ENCODE measurements at places on chromosomes 1 and 21.
A peak's percentile ranks its signal among the peaks of the same experiment; 100 is the strongest.

DNA sequence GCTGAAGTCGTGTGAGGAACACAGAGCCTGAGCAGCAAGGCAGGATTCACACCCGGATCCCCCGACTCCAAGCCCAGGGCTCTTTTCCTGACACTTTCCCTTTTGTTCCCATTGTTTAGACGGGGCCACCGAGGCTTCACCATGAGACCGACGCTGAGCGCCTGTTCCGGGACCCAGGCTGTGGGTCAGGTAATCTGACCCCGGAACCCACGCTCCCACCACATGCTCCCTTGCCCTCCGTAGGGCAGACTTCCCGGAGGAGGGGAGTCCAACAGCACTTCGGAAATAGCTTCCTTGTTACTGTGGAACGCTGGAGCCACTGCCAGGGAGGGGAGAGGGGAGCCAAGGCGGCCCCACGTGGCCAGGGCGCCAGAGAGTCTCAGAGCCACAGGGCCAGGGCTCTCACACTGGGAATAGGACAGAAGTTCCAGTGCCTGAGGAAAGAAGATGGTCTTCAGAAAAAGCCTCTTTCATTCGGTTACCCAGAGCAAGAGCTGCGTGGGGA lies 18.4 kb downstream of the RUNX3 start:
- DNase-seq, result peak; percentile 57

DNA sequence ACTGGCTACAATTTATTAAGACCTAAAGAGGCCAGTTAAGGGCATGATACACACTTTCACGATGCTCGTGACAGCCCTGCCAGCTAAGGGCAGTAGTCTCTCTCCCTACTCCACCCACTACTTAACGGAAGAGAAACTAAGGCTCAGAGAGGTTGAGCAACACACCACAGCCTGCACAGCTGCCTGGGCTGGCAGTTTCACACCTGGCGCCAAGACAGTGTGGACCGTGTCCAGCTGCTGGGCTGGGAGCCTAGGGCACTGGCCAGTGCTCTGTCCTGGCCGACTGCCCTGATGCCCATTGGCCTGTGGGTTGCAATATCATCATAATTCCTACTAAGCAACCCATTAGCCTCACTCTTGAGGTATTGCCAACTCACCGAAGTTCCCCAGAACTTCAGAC lies 27.6 kb downstream of the TENT5C start:
- no peak for DNase-seq

DNA sequence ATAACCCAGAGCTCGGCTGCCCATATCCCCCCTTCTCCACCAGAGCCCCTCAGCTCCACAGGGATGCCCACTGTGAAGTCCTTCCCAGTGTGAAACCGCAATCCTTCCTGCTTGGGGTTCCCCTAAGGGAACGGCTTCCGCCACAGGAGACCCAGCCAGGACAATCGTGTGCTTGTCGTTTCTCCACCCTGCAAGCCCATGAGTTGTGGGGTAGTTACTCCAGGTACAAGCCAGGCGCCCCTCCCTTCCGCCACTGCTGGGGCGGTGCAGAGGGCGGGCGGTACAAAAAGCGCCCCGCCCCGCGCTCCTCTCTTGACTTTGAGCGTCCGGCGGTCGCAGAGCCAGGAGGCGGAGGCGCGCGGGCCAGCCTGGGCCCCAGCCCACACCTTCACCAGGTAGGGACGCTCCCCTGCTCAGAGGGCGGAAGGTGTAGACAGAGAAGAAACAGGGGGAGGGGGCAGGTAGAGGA lies at the start of gene TINAGL1:
Gene TINAGL1, plus strand, starts transcription at position 315 of the 469 bp plus-strand sequence. CDS start 634 bp downstream, outside the sequence.
- DNase-seq, result no peak

DNA sequence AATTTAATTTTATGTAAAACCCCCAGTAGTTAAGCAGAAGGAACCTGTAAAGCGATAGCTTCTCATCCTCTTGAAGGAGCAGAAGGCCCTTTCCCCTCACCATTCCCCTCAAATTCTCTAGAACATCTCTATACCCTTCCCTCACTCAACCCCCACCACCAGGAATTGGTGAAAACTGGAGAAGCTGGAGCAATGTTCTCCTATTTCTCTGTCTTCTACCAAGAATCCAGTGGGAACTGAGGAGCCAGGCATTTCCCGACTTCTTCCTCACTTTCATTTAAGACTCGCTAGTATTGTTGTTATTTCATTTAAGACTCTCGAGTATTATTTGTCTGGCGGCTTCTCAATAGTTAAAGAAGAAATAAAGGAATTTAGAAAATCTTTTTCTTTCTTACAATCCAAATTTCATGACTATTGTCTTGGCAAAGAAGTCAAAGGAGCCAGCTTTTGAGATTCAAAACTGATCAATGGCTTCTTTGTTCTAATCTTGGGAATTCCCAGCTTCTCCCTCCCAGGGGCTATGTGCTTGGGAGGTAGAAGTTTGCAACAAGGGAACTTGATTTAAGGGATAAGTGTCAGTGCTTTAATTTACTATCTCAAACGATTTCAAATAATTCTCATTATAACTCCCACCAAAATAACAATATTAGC lies 253.3 kb upstream of the ADGRL2 start:
- peak; percentile 34 for DNase-seq

GRCh38 chr1:11434501-11434900 lies 44.5 kb upstream of the DISP3 start:
- DNase-seq, result no peak

DNA sequence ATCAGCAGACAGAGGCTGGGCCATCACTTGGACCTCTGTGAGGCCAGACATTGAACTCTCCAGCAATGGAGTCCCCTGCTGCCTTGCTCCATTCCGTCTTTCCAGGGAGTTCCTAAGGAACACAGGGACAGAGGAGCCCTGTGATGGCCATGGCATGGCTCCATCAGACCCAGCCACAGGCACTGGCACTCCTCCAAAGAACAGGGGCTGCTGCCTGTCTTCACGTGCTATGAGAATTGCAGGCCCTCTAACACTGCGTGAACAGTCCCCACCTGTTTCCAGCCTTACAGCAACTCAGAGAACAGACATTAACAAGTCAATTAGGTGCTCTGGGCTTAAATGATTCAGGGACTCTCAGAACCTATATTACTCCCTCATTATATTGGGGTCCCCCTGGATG lies 140.8 kb downstream of the ASTN1 start:
- no peak for DNase-seq

GRCh38 chr1:32055416-32055815 lies 17.3 kb upstream of the TMEM39B start:
- no peak for DNase-seq

GRCh38 chr1:38919130-38919529 lies 22.5 kb downstream of the RHBDL2 start:
- peak; percentile 9 for DNase-seq

DNA sequence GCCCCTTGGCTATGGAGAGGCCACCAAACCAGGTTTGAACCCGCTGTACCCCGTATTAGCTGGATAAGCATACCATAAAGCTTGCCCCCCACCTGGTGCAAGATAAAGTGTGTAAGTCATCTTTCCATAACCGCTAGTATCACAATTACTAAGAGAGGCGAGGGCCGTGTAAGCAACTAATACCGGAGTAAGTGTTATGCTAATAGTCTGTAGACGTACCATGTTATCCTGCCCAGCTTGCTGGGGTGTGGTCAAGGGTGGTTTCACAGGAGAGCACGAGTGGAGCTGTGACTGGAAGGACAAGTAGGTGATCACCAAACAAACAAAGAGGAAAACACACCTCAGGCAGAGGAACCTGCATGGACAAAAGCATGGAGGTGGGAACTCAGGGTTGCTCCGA lies 3.6 kb upstream of the TNFRSF1B start:
- DNase-seq, result no peak

DNA sequence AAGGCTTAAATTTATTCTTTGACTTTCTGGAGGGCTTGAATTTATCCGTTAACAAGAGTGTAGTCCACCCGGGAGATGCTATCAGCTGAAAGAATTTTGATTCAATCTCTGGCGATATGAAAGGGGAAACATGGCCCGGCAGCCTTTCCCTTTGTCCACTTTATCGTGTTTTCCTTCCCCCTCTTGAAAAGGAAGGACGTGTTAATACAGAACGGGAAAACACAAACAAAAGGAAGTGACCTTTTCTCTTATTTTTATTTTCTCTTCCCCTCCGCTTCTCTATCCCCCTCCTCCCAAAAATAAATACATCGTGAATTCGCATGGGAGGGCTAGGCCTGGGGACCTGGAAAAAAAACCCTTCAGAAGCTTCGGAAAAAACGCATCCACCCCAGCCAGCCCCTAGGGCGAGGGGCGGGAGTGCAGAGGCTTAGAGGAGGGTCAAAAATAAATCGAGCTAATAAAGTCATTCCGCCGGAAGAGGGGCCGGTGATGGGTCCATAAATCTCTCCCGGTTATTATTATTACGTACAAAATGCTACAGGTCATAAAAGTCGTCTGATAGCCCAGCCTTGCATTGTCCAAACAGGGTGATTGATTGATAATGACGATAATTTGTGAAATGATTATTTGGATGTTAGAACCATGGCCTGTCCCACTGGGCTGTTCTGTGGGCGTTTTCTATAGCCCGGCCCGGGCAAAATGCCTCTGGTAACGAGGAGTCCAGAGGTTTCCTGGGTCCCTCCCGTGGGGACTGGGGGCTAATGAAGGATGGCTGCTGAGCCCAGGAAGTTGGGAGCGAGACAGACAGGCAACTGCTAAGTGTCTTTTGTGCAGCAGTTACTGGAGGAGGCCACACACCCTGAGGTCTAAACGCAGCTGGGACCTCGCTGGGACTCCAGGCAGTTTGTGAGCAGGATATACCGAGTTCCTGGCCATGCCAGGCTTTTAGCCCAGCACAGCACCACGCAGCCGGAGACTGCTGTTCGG lies 179.4 kb downstream of the PRDM16 start:
- DNase-seq, result no peak

DNA sequence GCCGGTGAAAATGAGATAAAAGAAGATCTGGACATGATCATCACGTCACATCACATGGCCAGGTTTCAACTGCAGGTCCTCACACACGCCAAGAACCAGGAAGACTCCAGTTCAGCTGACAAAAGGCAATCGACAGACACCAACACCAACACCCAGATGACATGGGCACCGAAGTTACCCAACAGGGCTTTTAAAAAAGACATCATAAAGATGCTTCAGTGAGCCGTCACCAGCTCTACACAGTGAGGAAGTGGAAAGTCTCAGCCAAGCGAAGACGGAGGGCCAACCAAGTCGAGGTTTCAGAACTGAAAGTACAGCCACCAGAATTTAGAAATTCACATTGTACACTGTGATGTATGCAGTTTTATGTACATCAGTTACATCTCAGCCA lies 154.3 kb upstream of the COL6A1 start:
- DNase-seq, result no peak

DNA sequence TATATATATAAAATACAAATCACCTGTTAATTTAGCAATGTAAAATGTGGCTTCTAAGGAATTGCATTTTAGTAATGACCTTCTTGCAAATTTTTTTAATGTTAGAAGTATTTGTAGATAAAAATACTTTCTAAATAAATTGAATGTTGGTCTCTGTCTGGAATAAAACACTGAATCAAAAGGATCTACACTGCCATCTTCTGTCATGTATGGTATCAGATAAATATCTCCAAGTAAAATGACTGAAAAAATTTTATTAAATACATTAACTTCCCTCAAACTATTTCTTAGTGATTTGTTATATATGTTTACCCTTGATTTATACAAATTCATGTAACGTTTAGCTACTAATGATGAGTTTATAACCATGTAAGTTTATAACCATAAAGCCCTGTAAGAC lies 2029.3 kb downstream of the MRPL39 start:
- no peak for DNase-seq

GRCh38 chr1:78833491-78833890 lies 173.0 kb downstream of the ADGRL4 start:
- DNase-seq, result no peak

DNA sequence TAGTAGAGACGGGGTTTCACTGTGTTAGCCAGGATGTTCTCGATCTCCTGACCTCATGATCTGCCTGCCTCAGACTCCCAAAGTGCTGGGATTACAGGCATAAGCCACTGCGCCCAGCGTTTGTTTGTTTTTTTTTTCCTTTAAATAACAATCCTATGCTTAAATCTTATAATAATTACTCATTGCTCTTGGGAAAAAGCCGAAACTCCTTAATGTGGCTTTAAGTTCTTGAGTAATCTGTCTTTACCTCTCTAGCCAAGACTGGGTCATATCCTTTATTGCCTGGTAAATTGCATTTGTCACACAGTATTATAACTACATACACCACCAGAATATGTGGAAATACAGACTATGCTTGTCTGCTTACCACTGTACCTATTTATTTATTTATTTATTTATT lies 97.1 kb downstream of the MACF1 start:
- DNase-seq, result no peak

- no peak for DNase-seq
Measured at GRCh38 chr1:16145030-16145661, 10.7 kb downstream of the EPHA2 start.

DNA sequence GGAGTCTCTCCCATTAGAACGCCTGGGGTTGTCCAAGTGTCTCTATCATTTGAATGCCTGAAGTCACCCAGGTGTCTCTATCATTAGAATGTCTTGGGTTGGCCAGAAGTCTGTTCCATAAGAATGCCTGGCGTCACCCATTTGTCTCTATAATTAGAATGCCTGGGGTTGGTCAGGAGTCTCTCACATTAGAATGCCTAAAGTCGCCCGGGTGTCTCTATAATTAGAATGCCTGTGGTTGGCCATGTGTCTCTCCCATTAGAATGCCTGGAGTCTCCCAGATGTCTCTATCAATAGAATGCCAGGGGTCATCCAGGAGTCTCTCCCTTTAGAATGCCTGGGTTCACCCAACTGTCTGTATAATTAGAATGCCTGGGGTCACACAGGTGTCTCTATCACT lies 54.5 kb downstream of the RNF187 start:
- no peak for DNase-seq

DNA sequence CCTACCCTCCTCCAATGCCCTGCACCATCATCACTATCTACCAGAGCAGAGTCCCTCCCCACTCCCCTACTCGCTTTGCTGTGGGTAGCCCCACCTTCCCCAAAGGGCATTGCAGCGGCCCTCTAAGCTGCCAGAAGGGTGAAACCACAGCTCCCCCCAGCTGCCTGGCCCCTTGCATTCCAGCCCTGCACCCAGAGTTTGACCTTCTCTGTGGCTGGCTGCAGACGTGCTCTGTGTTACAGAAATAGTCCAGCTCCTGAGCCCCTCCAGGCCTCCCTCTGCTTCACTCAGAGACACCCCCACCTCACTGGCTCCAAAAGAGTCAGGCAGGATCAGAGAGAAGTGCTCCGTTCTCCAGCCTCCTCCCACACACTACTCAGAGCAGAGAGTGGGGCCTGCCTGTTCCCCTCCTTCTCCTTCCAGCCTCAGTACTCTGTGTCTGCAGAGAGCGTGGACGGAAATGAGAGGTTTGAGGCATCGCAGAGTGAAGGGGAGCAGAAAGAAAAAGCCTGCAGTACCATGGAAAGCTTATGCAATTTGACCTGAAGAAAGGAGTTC lies 63.2 kb downstream of the PLEKHA6 start:
- no peak for DNase-seq

- no peak for DNase-seq
Measured at GRCh38 chr1:12622506-12622905, 4.5 kb upstream of the DHRS3 start.

DNA sequence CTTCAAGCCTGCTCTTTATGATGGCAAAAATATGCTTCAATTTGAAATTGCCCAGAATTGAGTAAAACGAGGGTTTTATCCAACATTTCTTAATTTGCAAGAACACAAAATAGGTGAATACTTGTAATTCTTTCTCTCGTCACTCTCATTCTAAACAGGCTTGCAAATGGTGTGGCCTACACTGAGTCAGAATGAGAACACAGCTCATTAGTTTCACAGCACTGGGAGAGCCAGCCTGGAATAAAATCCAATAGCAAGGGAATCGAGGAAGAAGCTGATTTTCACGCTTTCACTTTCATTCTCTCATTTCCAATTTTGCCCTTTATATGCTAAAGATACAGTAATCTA lies 537.5 kb downstream of the LTN1 start:
- DNase-seq, result no peak

GRCh38 chr1:243335292-243335691 lies 79.5 kb downstream of the SDCCAG8 start:
- DNase-seq, result no peak

GRCh38 chr1:114149211-114149610 lies 4.5 kb downstream of the SYT6 start:
- no peak for DNase-seq

All from SK-MEL-5 (cell line).